ENCODE measurements at places on chromosomes 16 and 17.

DNA sequence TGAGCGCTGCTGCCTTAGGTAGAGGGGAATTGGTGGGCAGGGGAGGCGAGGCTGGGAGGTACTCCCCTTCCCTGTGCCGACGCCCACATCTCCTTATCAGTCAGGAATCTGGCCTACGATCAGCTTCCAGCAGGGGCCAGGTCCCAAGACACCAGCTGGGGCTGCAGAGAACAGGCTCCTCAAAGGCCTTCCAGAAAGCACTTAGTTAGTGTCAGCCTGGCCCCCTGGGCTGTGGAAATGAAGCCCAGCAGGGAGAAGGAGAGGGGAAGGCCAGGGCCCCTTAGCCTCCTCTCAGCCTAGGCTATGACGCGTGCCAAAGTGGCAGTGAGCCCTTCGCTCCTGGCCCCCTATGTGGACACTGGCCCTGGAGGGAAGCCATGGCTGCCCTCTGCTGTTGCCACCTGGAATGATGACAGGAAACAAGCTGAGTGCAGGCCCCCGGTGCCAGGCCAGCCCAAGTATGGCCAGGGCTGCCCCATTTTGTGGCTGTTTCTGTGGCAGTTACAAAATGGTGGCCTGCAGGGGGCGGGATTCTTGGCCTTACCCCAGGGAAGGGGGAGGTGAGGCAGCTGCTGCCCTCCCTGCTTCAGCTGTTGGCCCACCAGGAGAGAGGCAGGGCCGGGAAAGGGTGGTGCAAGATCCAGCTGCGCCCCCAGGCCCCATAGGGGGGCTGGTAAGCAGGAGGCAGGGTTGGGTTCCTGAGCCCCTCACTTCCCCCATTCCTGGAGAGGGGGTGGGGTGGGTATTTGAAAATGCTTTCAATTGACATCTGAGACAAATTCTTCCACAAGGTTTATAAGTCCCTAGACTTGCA, 11.3 kb downstream of the TBX4 start:
- no peak for DNase-seq

DNA sequence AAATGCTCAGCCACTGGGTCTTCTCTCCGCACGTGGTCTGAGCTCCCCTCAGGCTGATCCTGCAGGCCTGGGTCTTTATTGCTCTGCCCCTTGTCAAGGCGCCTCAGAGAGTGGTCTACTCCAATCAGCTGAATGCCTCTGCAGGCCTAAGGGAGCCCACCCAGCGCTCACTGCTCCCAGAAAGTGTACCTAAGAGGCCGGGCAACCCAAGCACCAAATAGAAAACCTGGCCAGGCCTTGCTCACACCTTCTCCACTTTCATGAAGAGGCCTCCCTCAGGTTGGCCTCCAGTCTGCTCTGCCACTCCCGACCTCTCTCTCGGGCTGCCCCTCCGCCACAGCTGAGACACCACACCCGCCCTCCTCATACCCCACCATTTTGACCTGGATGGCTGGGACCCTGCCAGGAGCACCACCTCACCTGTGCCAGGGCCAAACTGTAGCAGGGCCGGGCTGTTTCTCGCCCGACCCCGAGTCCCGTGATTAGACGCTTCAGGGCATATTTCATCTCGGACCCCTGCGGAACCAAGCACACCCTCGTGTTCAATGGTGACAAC, 665 bp downstream of the MYBBP1A start:
- no peak for DNase-seq

DNA sequence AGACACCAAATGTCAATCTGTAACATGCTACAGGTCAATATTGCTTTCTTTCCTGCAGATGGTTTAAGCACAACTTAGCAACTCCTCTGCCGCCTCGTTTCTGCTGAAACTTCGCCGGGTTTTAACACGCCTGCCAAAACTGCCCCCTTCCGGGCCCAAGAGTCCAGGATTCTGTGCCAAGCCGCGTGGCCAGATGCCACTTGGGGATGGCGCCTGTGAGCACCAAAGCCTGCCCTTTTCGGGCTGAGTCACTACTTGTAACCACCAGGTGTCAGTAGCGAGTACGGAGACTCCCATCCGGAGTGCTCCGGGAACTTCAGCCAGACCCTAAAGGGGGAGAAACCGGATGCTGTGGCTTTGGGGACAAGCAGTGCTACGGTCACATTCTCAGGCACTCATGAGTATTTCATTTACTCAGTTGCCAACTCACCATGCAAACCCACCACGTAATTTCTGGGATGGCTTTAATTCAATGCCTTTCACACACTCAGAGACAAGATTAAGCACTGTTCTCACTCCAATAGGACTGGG, 7.8 kb downstream of the PMP22 start:
- no peak for DNase-seq

DNA sequence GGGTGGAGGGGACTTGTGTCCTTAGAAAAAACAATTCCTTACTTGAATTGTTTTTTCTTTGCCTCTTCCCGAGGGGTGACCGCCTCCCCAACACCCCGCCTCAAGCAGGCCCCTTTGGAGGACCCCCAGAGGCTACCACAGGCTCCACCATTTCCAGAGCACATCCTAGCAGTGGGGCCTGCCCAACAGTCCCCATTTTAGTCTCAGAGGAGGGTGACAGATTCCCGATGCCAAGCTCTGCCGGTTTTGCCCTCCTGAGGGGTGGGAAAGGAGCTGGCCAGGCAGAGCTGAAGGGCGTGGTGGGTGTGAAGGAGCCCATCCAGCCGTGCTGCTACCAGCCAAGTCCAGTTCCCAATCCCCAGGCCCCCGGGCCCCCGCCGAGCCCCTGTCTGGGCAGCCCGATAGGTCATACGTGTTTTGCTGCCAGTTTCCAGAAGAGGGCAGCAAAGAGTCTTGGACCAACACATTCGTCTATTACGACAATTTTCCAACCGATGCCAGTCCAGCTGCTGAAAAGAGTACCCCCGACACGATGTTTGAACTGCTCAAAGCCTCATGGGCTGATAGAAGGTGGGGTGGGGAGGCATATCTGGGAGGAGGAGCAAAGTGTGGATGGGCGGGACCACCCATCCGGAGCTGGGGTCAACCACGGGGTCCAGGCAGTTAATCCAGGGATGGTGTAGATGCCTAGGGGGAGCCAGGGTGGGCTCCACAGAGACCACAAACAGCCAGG, 18.8 kb upstream of the GAA start:
- peak; percentile 28 for DNase-seq

GRCh38 chr17:55742272-55743102, 8.4 kb upstream of the PCTP start:
- DNase-seq, result no peak

- DNase-seq, result no peak
Observed at GRCh38 chr16:27291106-27291505, 22.5 kb upstream of the NSMCE1 start.

- no peak for DNase-seq
Observed at GRCh38 chr16:66391726-66392670, 25.5 kb downstream of the CDH5 start.

GRCh38 chr17:9644910-9645751, at the start of gene USP43:
Gene USP43 (plus strand): TSS chr17:9645517. CDS start chr17:9645633, 116 bp downstream.
- no peak for DNase-seq

DNA sequence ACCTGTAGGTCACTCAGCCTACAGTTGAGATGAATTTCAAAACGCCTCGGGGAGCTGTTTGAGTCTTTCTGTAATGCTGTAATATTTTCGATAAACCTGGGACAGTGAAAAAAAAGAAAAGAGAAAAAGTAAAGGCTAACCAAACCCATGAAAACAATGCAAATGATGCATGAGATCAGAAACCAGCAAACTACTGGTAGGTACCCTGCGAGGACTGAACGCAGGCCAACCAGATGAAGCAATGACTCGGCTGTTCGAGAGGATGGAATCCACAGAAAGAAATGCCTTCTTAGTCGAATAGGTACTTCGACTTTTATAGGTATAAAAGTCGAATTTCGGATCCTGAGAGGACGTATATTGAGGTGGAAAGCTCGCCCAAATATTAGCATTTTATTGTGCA, 509 bp upstream of the ATAD5 start:
- no peak for DNase-seq

DNA sequence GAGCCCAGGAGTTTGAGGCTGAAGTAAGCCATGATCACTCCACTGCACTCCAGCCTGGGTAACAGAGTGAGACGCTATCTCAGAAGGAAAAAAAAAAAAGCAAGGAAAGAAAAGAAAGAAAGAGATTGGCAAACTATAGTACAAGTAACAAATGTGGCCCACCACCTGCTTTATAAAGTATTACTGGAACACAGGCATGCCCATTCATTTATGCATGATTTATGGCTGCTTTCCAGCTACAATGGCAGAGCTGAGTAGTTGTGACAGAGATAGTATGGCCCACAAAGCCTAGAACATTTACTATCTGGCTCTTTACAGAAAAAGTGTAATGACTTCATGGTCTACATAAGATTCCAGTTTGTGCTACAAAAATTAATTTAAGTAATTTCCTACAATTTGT, 23.6 kb downstream of the C16orf87 start:
- DNase-seq, result no peak

- peak; percentile 13 for DNase-seq
Observed at GRCh38 chr16:53541326-53541725, 38.3 kb upstream of the AKTIP start.

- DNase-seq, result no peak
Observed at GRCh38 chr17:78427140-78427539, 48.7 kb downstream of the PGS1 start.

- DNase-seq, result no peak
Observed at GRCh38 chr17:77579131-77579530, 379.4 kb upstream of the TNRC6C start.

Measured in non-pigmented ciliary epithelial cell (primary cell).